Esophagus squamous epithelium (tissue), 5 donors: ENCODE measurements at places on chromosomes 3 and 15.

- DNase-seq = no peak
Measured at GRCh38 chr3:11465744-11466616, 177.7 kb downstream of the VGLL4 start.

GRCh38 chr3:188282871-188283270 lies 128.9 kb downstream of the LPP start:
- no peak for DNase-seq

DNA sequence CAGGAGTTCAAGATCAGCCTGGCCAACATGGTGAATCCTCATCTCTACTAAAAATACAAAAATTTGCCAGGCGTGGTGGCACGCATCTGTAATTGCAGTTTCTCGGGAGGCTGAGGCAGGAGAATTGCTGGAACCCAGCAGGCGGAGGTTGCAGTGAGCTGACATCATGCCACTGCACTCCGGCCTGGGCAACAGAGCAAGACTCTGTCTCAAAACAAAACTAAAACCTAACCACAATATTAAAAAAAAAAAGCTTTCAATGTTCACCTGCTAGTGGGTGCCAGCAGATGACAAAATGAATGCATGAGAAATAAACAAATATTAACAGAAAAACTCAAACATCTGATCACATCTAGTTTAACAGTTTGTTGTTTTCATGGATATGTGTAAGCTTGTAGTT lies 9.0 kb downstream of the SLC24A1 start:
- no peak for DNase-seq

- no peak for DNase-seq
Measured at GRCh38 chr3:122063908-122064307, 8.7 kb downstream of the CD86 start.

DNA sequence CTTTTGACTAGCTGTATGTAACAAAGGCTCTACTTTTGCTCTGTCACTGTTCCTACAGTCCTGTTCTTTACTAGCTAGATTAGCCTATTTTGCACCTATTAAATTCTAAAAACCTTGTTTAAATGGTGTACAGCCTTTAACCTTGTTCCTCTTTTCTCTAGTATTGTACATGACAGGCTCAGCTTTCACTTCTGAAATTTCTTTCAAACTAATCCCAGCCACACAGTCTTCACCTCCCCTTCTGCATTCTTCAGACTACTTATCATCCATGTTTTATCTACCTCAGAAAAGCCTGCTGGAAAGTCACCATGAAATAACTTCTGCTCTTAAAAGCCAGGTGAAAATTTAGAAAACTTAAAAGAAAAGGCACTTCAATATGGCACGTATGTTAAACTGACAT lies 122.4 kb downstream of the NECTIN3 start:
- DNase-seq = no peak

- DNase-seq = no peak
Measured at GRCh38 chr15:36506733-36507356, 72.6 kb upstream of the CDIN1 start.

- DNase-seq = no peak
Measured at GRCh38 chr3:51998774-51999173, 3.1 kb upstream of the RPL29 start.
